ENCODE measurements at places on chromosomes 5 and 9.
A peak's percentile ranks its signal among the peaks of the same experiment; 100 is the strongest.

DNA sequence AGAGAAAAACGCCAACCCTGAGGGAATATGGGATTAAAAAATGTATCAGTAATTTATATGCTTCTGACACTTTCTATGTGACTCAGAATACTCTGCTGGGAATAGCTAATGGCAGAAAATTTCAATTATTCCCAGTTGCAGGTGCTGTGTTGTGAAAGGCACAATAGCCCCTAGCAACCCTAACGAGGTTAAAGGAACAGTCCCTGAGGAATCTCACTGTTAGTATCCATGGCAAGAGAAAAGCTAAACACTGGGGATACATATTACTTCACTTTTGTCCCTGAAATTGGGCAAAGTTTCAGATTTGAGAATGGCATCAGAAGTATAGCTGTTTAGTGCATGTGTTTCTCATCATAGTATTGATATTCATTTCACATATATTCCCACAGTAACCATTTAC, 555.0 kb downstream of the RAB3C start:
- DNase-seq = no peak

- DNase-seq = no peak
These were observed 634.2 kb downstream of the BNC2 start for GRCh38 chr9:16236311-16236710.

DNA sequence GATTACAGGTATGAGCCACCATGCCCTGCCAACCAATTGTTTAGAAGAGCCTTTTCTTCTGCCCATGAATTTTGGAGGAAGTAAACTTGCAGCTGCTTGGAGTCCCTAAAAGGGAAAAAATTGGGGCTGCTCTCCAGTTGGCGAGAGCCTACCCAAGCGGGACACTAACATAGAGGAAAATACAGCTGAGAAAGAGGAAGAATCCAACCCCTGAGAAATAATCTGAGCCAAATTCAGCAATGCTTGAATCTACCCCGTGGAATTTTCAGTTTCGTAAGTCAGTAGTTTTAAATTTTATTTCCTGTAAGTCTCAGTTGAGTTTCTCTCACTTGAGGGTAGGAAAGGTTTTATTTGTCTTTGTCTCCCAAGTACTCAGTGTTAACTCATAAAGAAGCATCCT, 30.4 kb upstream of the UBTD2 start:
- DNase-seq = no peak

- no peak for DNase-seq
These were observed 69.2 kb upstream of the S1PR3 start for GRCh38 chr9:88922091-88922490.

GRCh38 chr5:43523662-43524072, 8.7 kb upstream of the C5orf34 start:
- DNase-seq = no peak

- DNase-seq = peak; percentile 12
These were observed 17.4 kb downstream of the TMOD1 start for GRCh38 chr9:97518909-97519307.

DNA sequence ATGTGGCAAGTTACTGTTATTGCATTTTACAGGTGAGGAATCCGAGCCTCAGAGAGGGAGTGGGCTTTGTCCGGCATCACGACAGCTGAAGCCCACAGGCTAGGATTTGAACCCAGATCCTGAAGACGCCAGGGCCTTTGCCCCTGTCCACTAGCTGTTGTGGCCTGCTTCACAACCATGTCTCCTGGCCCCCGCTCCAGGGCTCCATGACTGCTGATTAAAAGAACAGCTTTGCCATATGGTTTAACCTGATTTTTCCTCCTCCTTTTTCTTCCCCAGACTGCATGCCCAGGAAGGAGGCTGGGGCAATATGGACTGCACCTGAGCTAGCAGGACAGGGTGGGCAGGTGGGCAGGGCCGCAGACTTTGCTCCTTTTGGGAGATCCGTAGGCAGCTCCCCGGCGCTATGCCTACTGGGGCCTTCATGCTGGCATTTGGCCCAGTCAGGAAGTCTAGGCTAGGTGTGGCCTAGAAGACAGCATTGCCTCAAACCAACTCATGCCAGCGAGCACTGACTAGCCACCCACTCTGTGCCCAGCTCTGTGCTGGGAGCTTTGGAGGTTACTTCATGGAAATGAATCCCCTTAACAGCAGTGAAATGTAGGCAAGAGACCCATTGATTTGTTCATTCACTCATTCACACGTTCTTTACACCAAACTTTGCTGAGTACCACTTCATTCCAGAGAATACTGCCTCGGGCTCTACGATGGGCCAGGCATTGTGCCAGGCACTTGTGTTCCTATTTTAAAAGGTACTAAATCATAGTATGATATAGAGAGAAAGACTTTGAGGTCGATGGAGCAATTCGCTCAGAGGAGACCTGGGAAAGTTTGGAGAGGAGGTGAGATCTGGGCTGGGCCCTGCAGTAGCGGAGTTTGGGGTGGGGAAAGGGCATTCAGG, 94.3 kb upstream of the CPEB4 start:
- DNase-seq = no peak

GRCh38 chr5:133868946-133869518, 99.4 kb downstream of the C5orf15 start:
- peak; percentile 2 for DNase-seq

DNA sequence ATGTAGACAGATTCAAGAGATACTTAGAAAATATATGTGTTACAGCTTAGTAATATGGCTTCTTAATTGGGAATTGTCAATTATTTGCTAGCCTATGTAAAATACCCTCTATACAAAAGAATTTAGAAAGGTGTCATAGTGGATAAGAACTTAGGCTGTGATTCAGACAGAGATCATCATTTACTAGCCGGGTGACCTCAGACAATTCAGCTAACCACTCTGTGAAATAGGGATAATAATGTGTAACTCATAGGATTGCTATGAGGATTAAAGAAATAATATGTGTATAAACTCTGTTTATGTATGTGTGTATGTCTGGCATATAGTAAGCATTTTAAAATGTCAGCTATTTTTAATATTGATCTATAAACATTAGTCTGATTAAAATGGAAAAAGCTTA, 5.9 kb upstream of the LARS1 start:
- no peak for DNase-seq

- DNase-seq = no peak
These were observed 115.1 kb upstream of the DAP start for GRCh38 chr5:10876006-10876744.

DNA sequence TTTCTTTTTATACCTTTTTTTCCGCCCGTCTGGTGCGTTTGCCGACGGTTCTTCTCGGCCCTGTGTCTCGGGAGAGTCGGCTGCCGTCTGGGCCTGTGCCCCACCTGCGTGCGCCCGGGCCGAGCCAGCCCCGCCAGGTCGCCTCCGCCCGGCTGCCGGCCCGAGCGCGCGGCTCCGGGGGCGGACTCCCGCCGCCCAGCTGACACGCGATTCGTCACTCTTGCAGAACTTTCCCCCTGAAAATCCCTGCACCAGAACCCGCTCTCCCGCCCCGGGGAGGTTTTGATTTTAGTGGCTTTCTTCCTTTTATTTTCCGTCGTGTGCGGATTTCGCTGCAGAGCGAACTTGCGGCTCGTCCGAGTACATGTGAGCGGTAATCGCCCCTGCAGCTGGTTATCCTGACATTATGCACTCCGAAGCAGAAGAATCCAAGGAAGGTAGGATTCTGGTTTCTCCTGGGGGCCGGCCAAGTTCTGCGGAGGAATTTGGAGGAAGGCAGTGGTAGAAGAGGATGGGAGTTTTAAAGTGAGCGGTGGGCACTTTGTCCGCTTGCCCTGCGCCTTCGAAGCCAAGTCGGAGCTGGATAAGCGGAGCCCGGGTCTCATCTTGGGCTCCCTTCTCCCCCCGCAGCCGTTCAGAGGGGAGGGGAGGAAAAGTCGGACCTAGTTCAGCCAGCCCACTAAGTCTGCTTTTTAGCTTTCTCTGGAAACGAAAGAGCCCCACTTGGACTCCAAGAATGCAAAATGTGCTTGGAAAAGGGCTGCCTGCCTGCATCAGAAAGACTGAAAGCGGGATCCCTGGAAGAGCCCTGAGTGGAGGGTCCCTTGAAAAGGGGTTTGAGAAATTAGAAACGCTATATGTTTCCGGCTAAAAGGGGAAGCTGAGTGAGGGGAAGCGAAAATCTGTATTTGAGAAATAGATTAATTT, at the start of gene TNFAIP8:
TSS of gene TNFAIP8 (plus strand) at position 335 of the 927 bp plus-strand sequence. CDS start at position 407, 72 bp downstream.
- no peak for DNase-seq

GRCh38 chr9:133235549-133236222, 26.6 kb upstream of the OBP2B start:
- no peak for DNase-seq

GRCh38 chr5:142671801-142672200, 14.1 kb downstream of the FGF1 start:
- DNase-seq = no peak

GRCh38 chr9:135248111-135248510, 160.6 kb downstream of the OLFM1 start:
- DNase-seq = no peak

DNA sequence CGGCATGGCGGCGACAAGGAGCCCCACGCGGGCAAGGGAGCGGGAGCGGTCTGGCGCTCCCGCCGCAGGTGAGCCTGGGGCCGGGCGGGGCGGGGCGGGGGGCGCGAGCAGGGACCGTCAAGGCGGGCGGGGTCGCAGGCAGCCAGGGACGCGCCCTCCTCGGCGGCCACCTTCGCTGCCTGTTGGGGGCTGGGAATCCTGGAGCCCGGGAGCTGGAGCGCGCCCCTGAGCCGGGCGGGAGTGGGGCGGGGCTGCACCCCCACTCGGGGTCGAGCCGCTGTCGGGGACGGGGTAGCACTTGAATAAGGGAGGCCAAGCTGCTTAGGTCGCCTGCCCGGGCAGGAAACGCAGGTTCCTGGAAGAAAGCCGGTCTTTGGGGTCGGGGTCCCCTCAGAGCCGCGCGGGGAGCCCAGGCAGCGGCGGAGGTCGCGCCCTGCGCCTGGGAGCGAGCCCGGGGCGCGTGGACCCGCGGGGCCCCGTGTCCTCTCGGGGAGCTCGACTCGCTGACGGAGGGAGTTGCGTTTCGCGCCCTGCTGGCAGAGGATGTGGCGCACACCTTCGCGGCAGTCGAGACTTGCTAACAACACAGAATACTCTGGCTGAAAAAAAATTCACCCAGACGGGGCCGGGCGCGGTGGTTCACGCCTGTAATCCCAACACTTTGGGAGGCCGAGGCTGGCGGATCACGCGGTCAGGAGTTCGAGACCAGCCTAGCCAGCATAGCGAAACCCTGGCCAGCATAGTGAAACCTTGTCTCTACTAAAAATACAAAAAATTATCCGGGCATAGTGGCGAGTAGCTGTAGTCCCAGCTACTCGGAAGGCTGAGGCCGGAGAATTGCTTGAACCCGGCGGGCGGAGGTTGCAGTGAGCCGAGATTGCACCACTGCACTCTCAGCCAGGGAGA, 552 bp downstream of the OTULINL start:
- DNase-seq = no peak

- DNase-seq = no peak
These were observed 56.0 kb upstream of the FAM174A start for GRCh38 chr5:100479079-100479688.

DNA sequence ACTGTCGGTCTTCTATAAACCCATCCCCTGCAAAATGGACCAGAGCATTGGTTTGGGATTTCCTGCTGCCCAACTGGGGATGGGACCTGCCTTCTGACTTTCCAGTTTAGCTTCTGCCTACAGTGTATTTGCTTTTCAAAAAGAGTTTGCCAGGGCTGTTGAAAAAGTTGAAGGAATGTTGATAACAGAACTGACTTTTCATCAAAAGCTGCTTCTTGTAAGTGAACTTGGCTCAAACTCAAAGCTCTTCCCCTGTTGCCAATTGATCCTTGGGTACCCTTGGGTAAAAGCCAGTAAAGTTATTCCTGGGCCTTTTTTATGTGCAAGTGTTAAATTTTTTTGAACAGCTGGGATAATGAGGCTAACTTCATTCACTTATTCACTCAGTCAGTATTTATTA, 142.9 kb upstream of the SLC30A5 start:
- no peak for DNase-seq

DNA sequence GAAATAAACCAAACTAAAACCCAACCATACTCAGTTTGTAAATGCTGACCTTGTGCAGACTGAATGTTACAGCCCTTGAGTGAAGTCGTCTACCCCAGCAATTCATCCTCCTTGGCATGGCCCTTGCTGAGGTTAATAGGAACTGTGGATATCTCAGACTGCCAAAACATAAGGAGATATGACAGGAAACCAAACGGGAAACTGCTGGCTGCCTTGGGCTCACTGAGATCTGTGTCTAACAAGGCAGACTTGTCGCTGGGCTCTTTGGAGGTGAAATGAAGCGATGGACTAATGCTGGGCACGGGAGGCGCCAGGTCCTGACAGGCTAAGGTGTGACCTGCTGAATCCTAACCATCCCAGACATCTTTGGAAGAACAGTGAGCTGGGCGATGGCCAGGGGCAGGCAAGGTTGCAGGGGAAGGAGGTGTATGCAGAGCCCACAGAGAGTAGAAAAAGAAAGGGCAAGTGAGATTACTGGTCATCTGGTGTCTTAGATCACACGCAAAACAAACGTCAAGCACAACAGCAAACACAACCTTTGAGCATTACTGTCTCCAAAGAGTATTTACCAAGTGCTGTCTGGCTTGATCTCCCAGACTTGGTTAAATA, 44.6 kb upstream of the ALDH1A1 start:
- DNase-seq = no peak

DNA sequence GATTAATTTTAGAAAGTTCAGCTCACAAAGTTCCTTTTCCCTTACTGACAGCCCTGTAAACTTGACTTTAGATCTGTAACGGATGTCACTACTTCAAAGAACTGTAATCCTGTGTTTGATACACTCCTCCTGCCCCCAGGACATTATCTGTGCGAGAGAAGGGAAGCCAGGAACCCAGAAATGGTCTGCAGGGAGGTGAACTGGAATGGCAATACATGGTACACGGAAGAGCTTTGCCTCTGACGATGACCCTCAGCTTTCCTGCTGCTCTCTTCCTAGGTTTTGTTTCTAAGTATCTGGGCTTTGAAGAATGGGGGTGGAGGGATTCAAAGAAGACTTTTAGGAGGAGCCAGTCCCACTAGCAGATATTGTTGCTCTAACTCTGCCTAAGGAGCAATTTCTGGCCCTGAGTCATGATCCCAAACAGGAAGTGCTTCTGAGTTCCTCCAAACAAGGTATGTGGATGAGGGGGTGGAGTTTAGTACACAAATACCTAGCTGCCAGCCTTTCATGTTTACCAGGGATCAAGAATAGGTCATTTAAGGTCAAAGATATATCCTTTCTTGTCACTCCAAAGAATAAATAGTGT, 43.4 kb upstream of the TMC1 start:
- no peak for DNase-seq

- DNase-seq = no peak
These were observed 84.3 kb upstream of the PANK3 start for GRCh38 chr5:168663276-168664004.

GRCh38 chr5:141919218-141920119, 4.2 kb upstream of the DELE1 start:
- no peak for DNase-seq

DNA sequence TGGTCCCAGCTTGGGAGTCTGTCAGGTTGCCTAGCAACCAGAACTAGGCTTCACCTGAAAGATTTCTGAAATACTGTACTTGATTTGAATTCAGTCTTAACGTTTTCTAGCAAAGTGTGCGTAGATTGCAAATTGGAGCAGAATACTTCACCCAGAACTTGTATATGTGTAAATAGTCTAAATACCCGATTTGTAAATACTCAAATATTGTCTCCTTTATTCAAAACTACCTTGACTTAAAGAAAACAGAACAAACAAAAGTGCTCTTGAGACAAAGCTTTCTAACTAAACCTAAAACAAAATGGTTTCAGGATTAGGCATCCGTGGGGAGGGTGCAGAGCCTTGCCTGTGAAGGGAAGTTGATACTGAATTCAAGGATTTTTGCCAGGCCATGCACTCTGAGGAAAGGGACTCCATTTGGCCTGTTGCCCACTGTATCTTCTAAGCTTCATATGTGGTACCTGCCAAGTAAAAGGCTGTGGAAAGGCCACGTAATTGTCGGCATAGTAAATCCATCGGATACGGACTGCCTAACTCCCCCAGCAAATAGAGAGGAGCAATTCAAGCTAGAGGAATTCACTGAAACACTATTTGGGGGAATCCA, 744 bp upstream of the HMGCS1 start:
- DNase-seq = no peak

All from NCI-H2227 treated with DMSO at 0.1 percent for 48 hours (cell line).